ENCODE measurements at places on chromosomes 7 and 10.

DNA sequence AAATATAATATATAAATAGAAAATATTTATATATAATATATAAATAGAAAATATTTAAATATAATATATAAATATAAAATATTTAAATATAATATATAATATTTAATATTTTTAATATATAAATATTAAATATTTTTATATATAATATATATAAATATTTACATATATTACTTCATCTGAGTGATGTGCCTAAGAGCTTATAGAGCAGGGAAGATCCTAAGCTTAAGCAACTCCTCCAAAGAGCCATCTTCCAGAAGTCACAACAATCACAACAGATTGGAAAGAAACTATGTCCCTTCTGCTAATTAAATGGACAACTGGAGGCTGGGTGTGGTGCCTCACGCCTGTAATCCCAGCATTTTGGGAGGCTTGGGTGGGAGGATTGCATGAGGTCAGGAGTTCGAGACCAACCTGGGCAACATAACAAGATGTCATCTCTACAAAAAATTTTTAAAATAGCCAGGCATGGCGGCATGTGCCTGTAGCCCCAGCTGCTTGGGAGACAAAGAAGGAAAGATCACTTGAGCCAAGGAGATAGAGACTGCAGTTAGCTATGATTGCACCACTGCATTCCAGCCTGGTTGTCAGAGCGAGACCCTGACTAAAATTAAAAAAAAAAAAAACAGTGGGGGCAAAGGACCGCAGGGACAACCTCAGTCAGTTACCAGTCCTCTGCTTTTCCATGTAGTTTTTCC, 198.7 kb downstream of the SKIDA1 start:
- DNase-seq = no peak

DNA sequence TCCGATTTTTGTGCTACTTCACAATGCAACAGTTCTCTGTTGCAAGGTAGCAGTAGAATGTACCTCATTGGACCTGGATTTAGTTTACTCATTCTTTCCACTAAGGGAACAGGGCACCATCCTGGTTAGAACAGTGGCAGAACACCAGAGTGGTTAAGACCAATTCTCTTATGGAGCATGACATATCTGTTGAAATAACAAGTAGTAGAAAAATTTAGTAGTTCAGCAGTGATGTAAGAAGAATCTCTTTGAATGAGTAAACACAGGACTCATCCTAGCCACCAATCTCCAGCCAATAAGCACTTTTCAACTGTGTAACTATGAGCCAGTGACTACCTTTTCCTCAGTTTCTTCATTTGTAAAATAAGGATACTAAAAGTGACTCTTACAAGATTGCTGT, 2.4 kb downstream of the ANKRD22 start:
- no peak for DNase-seq

- no peak for DNase-seq
Observed at GRCh38 chr10:60197206-60197605, 192.5 kb downstream of the ANK3 start.

DNA sequence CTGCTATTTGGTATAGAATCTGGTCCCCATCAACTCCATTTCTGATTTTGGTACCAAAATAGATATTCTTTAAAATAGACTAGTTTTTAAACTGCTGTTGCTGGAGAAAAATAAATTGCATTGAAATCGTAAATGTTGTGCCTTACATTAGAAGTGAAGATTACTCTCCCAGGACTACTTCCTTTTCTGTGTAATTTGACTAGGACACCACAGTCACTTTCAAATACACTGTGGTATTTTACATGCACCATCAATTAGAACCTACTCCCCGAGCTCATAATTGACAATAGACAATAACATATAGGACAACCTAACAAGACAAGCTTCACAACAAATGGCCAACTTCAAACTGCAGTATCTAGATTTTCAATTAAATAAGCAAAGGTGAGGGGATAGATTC, 211.5 kb downstream of the DGKB start:
- DNase-seq = no peak

- no peak for DNase-seq
Observed at GRCh38 chr7:129468087-129468486, 33.9 kb downstream of the STRIP2 start.

- DNase-seq = no peak
Observed at GRCh38 chr10:78217336-78217735, 183.7 kb downstream of the RPS24 start.

GRCh38 chr10:114938856-114939193, 830 bp downstream of the TRUB1 start:
- DNase-seq = no peak

- no peak for DNase-seq
Observed at GRCh38 chr7:70719125-70719524, 412.8 kb upstream of the GALNT17 start.
